Posterior cingulate gyrus (tissue), 11 donors: ENCODE measurements at places on chromosomes 1 and 21.

- DNase-seq = no peak
Observed at GRCh38 chr21:45361033-45361997, 43.6 kb upstream of the COL18A1 start.

- no peak for DNase-seq
Observed at GRCh38 chr1:55554611-55555010, 339.4 kb upstream of the USP24 start.

GRCh38 chr21:29164323-29164942 is 34.0 kb downstream of the MAP3K7CL start:
- DNase-seq = no peak

DNA sequence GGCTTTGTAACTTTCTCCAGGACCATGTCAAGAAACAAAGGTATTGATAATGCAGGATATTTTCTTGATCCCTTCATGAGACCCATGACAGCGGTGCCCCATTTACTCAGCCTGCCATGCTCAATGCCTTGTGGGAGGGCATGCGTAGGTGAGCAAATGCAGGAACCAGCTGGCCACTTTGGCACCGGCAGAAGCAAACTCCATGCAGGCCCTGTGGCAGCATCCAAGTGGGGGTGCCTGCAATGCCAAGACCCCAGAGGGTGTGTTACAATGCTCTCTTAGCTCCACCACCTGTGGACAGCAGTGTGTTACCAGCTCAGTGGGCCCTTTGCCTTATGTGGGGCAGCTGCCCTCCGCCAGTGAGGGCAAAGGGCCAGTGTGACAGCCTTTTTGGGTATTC is 108.1 kb downstream of the ATP1B1 start:
- no peak for DNase-seq

DNA sequence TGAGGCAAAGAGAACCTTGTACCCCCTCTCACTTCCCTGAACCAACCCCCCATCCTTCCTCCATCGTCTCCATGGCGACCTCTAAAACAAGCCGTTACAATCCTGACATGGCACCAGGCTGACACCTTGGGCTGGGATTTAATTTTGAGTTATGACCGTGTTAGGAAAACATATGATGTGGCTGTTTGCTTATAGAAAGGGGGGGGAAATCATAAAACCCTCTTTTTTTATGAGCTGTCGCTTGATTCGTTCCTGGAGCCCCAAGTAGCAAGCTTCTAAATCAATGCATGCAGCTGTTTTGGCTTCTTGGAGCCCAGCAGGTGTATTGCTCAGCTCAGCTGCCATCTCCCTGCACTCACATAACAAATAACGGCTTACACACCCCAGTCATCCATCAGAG is 301.2 kb upstream of the SPAG17 start:
- DNase-seq = no peak

DNA sequence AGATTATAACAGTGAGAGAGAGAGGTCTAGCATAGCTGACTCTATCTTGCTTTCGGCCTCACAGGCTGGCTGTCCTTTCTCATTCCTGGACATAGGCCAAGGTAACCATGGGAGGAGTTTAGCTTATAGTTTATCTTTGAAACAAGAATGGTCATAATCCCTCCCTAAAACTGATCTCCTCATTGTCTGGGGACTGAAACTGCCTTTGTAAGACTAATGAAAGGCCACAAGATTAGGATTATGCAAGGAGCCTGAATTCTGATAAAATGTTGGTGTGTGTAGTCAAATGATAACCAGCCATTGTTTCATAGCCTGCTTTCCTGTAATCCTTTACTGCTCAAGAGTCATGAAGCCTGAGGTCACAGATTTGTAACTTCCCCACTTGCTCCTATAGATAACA is 131.9 kb upstream of the LYPLAL1 start:
- no peak for DNase-seq
